ENCODE measurements at places on chromosomes 16 and 17. TPM values are rescaled to one million over a fixed set of nuclear protein-coding genes. Genes with fewer than 3 reads are reported as not detected.

The KRTAP1-1 gene
- total RNA-seq, result not detected

The ALOX15B gene
- not detected for total RNA-seq

The SGSH gene
- 79.5 TPM for total RNA-seq

The SEPHS2 gene
- 38.1 TPM for total RNA-seq

The CHST4 gene
- total RNA-seq, result not detected

The NOD2 gene
- total RNA-seq, result 0.23 TPM

The TPSAB1 gene
- not detected for total RNA-seq

The MBTD1 gene
- 11.4 TPM for total RNA-seq

The HSPB9 gene
- not detected for total RNA-seq

The SDK2 gene
- total RNA-seq, result 1.4 TPM

The TNS4 gene
- not detected for total RNA-seq

The OR1A1 gene
- total RNA-seq, result not detected

The ATXN7L3 gene
- 72.4 TPM for total RNA-seq

The VASN gene
- 5.7 TPM for total RNA-seq

The SOCS1 gene
- 11.3 TPM for total RNA-seq

The GUCY2D gene
- total RNA-seq, result not detected

The ALKBH5 gene
- total RNA-seq, result 90.4 TPM

The FSCN2 gene
- total RNA-seq, result 0.64 TPM

The SLC52A1 gene
- total RNA-seq, result 0.10 TPM

The KRTAP3-1 gene
- not detected for total RNA-seq

The PFN1 gene
- total RNA-seq, result 1,675 TPM

The KREMEN2 gene
- total RNA-seq, result 0.15 TPM

The PLA2G10 gene
- not detected for total RNA-seq

The OTOP2 gene
- total RNA-seq, result not detected

The SALL1 gene
- total RNA-seq, result 1.5 TPM

The MT1A gene
- 16.4 TPM for total RNA-seq

The MGAT5B gene
- total RNA-seq, result 9.1 TPM

The MT1E gene
- 15.1 TPM for total RNA-seq

The SHCBP1 gene
- 2.6 TPM for total RNA-seq

The ZNF385C gene
- total RNA-seq, result not detected

The NDEL1 gene
- total RNA-seq, result 64.2 TPM

The SMPD3 gene
- total RNA-seq, result not detected

The ELMO3 gene
- 0.53 TPM for total RNA-seq

The SLC5A11 gene
- total RNA-seq, result 0.29 TPM

The MFAP4 gene
- not detected for total RNA-seq

The MYH13 gene
- not detected for total RNA-seq

The PRSS33 gene
- not detected for total RNA-seq

The CDH11 gene
- total RNA-seq, result 99.6 TPM

The ZNF232 gene
- total RNA-seq, result 4.4 TPM

The HOXB7 gene
- total RNA-seq, result 39.4 TPM

The NTHL1 gene
- 30.5 TPM for total RNA-seq

The G6PC1 gene
- not detected for total RNA-seq

The XAF1 gene
- total RNA-seq, result 82.8 TPM
